Foreskin fibroblast (primary cell): ENCODE measurements at places on chromosomes 1 and 21.

DNA sequence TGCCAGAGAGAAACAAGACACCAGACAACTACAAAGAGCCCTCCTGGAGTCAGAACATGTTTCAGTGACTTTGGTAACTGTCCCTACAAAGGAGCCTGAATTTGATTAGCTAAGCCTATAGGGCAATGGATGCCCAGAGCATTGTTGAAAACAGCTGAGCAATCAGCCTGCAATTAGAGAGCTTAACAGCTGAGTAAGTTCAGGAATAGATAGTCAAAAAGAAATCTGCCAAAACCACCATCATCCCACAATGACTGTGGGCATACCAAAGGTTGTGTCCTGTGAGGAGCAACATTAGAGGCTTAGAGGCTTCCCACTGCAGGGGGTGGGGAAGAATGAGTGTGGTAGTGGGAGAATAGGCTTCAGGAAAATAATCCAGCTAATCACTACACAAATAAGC is 32.1 kb downstream of the SH3BP5L start:
- DNase-seq = no peak

GRCh38 chr1:202281316-202282024 is 60.3 kb downstream of the UBE2T start:
- peak; percentile 47 for DNase-seq

DNA sequence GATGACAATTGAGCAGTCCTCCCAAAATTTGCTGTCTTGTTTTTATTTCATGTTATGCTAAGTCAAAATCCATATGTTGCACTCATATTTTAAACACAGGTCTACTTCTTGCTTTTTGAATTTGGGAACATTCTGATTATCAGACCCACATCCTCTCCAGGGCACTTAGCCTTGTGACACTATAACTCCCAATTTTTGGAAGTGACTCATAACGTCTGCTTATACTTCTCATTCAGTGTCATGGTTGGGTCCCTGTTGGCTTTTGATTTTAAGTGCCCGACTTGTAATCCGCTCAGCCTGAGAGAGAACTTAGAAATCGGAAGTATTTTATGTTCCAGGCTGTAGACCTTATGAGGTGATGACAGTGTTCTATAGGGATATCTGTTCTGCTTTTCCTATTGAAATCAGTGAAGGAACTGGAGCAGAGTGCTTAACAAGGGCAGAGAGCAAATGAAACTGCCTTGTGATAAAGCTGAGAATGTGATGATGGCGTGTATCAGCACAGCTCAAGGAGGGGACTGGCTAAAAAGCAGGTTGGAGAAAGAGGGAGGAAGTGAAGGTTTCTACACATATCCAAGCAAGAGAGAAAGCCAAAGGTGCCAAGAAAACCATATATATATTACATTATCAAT is 136.0 kb downstream of the HLX start:
- DNase-seq = no peak

DNA sequence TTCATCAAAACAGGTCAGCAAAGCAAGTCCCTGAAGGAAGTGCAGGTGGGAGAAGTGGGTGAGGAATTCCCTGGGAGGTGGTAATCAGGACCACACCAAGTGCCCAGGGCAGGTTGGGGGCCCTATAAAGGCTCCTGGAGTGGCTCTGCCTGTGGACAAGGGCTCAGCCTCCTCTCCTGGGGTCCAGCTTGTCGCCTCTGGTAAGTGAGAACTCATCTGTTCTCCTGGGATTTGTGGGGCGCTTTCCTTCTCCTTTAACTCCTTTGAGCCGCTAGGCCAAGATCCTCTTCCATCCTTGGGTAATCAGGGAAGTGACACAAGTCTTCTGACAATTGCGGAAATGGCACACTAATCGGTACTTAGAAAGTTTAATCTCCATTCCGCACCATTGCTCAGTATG is at the start of gene SPRR4:
Gene SPRR4, plus strand, starts transcription at position 154 of the 400 bp plus-strand sequence. CDS start 1,243 bp downstream, outside the sequence.
- DNase-seq = no peak

- DNase-seq = peak; percentile 40
Observed at GRCh38 chr1:200206761-200207160, 179.3 kb downstream of the NR5A2 start.

GRCh38 chr1:11645670-11646265 is 8.5 kb downstream of the FBXO2 start:
- DNase-seq = peak; percentile 67

DNA sequence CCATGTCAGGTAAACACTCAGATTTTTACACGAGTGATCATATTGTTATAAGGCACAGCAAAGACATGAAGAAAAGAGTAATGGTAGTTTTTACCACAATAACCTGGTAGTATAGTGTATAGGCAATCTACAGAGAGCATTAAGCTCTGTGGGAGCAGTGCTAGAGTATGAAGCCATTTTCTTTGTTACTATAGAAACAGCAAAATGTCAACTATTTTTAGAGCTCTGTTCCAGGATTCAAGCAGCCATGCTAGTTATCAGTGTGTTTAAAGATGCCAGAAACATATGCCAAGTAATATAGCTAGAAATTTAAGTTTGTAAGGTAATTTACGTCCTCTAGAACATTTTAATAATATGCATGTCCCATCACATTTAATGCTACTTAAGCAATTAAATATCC is 77.6 kb upstream of the RGS18 start:
- no peak for DNase-seq

- peak; percentile 9 for DNase-seq
Observed at GRCh38 chr1:175968486-175969172, 225.2 kb upstream of the TNR start.

GRCh38 chr1:152347116-152347728 is 12.6 kb downstream of the FLG2 start:
- peak; percentile 63 for DNase-seq

DNA sequence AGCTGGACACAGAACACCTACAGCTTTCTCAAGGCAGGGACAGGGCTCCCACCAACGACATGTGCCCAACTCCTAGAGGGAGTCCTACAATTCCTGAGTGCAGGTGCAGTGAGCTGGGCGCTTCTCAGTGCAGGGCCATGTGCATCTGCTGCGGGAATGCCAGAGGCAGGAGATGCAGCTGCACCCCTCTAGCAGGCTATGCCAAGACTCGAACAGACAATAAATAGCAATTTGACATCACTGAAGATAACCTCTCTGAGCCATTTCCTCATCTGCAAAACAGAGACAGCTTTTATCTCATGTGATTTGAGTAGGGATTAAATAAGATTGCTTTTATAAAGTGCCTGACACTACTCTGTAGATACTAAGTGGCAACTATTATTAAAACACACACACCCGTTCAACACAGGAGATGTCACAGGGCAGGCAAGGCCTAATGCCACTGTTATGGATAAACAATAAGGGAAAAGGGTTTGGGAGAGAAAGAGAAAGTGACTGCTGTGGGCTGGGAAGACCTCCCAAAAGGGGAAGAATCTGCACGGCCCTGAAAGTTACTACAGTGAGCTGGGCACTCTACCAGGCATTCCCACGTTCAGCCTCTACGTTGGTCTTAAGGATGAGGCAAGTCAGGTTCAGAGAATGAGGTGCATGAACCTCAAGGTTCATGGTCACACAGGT is 5.7 kb downstream of the SLC9A1 start:
- no peak for DNase-seq

GRCh38 chr1:57312869-57313268 is 111.0 kb downstream of the DAB1 start:
- no peak for DNase-seq

DNA sequence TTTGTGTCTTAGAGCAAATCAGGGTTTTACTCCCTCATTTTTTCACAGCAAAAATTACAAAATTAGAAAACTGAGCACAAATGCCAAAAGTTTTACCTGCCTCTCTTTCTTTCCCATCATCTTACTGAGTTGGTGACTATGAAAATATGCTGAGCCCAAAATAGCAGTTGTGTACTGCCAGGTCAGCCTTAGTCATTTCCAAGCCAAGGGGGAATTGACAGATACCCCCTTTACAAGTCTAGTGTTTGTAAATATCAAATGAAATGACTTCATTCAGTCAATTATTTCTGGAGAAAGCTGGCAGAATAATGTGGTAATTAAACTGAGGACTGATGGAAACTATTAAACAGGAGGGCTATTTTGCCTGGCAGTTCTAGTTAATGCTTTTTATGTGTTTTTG is 11.4 kb upstream of the GORAB start:
- peak; percentile 70 for DNase-seq

- DNase-seq = no peak
Observed at GRCh38 chr1:50986653-50987052, 16.6 kb downstream of the CDKN2C start.

GRCh38 chr1:231040019-231040799 is at the start of gene FAM89A:
Gene FAM89A, minus strand, starts transcription at chr1:231040254. Its CDS starts 43 bp downstream, at chr1:231040211.
- peak; percentile 35 for DNase-seq

- no peak for DNase-seq
Observed at GRCh38 chr1:58065520-58065919, 481.0 kb downstream of the OMA1 start.

GRCh38 chr1:60547821-60548220 is 474.3 kb upstream of the C1orf87 start:
- no peak for DNase-seq

- DNase-seq = no peak
Observed at GRCh38 chr1:93991271-93991670, 82.0 kb upstream of the GCLM start.

DNA sequence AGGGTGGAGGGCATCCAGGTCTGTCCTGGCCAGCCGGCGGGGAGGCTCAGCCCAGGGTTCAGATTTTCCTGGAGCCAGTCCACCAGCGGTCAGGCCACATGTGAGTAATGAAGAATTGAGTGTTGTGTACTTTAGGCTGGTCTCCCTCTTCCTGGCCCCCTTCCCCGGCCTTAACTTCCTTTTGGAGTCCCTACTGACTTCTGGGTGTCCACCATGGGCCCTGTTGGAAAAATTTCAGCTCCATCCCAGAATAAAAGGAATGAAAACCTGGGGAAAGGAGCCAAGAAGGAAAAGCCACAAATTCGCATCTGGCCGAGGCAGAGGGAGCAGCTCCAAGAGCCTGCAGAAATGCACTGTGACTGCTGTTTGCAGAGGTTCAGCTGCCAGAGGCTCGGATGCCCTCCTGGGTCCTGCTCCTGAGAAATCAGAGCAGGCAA is 35.5 kb upstream of the HHAT start:
- DNase-seq = peak; percentile 87
